GM04503 (cell line): ENCODE measurements at places on chromosomes 5 and 9.

GRCh38 chr9:122392714-122393113 is 21.9 kb downstream of the PTGS1 start:
- no peak for DNase-seq

DNA sequence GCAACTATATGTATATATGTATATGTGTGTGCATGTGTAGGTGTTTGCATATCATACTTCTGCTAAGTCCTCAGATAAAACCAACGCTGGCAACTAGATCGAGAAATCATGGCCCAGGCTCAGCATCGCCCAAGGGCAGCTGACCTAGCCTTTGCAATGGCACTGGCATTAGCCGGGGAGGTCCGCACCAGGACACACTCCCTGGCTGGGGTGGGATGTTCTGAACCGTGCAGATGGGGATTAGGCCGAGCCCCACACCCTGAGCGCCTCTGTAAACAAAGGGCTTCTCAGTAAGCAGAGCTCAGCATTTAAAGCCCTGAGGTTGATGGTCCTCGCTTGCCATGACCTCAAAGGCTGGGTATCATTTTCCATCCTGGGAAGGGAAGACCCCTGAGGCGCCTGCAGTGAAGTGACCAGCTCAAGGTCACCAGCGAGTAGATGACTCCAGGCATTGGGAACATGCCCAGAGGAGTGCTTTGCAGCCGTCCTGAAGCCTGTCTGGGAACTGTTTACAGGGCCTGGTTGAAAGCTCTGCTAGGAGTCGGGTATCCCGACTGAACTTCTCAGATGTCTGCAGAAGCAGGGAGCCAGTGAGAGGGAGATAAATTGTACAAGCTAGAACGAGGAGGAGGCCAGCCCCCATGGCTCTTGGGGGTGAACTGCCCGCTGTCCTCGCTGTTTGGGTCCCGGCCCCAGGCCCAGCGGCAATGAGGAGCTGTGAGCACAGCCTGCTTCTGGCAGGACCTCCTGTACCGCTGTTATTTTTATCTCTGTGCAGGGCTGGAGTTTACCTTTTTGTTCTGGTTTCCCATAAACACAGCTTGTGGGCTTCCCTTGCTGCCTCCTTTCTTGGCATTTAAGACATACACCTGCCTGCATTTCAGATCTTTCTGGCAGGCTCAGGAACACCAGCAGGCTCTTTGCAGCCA is 18.4 kb downstream of the GADD45G start:
- DNase-seq: no peak

DNA sequence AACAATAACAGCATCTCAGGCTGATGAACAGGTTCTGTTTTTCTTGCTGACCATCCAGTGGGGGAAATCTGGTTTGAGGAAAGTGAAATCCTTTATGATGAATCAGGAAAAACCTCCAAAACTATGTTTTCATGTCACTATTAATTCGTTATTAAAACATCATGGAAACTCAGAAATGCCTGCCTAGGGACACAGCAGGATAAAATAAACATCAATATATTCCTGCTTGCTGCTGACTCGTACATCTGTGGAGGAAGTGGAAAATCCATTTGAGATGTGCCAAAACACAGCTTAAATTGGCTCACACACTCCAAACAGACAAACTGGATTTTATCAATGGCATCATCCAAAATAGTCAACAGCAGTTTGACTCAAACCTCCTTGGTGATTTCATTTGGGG is 53.0 kb downstream of the TEK start:
- no peak for DNase-seq

DNA sequence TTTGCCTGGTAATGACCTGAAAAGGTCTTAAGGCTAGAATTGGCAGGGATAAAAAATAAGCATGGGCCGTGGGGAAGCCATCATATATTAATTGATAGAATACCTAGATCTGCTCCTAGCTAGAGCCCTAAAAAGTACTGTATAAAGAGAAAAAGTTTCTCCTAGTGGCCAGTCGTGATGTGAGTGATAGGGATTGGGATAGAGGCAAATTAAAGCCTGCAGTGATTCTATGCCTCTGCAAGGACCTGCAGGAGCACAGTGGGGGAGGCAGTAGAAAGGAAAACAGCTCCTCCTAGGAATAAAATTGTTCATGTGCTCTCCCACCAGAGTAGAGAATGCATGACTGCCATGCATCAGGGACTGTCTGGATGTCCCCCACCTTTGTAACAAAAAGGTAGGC is 56.2 kb upstream of the FTMT start:
- no peak for DNase-seq

DNA sequence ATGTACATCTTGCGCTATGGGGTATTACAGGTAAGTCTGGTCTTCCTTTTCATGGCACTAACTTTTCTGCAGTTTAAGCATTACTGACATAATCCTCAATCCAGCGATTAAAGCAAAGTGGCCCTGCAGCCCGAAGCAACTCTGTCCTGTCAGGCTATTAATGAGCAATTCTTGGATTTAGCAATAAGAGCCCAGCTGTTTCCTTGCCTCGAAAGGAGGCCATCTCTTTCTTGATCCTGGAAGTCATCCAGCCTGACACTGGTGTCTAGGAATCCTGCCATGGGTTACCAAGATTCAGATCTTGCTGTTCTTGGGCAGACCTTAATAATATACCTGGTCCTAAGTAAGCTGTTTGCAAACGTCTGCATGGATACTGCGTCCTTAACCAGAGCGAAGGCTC is 102.0 kb downstream of the RFK start:
- no peak for DNase-seq

DNA sequence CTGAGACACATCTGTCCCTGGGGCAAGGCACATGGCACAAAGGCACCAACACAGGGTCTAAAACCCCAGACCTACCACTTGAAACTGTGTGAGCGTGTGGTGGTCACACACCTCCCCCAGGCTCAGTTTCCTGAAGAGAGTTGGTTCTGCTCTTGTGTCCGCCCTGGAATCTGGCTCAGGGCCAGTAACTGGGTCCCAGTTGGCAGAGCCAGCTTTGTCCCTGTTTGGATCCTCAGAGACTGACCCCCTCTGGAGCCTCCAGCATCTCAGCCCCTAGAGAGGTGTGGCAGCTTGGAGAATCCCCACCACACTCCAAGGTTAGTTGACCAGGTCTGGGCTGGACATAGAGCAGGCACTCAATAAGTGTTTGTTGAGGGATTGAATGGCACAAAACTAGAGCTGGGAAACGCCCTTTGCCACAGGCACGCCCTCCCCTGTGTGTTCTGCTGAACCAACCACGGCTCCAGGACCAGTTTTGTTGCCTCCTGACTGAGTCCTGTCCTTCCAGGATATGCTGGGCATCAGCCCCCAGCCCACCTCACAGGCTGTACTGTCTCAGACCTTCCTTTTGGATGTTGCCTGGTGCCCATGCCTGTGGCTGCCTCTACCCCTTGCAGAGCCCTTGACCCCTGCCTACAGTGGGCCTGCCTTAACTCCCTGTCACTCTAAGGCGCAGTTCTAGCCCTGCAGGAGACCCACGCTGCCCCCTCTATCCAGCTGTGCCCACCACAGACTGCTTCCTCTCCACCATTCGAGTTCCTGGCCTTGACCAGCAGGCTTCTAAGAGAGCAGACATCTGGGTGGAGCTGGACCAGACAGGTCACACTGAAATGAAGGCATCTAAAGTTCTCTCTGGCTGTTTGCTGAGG is 3.8 kb upstream of the PDLIM4 start:
- DNase-seq: no peak

DNA sequence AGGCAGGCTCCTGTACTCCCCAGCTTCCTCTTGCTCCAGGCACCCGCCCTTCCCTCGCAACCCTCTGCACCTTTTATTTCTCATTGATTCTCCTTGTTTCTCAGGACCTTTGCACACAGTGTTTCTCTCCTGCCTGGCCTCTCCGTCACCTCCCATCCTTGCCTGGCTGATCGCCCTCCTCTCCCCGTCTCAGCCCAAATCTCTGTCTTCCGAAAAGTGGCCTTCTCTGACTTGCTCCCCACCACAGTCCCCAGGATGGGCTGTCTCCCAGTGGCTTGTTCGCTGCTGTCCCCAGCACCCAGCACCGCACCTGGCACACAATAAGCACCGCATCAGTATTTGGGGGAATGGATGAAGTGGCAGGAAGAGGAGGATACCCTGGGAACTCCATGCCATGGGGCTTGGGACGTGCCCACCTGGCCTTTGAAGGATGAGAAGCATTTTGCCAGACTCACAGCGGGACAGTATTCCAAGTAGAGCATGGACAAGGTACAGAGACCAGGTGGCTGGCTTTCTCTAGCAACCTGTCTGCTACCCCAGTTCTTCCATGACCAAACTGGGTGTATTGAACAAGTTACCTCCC is 62.5 kb downstream of the LMX1B start:
- no peak for DNase-seq

DNA sequence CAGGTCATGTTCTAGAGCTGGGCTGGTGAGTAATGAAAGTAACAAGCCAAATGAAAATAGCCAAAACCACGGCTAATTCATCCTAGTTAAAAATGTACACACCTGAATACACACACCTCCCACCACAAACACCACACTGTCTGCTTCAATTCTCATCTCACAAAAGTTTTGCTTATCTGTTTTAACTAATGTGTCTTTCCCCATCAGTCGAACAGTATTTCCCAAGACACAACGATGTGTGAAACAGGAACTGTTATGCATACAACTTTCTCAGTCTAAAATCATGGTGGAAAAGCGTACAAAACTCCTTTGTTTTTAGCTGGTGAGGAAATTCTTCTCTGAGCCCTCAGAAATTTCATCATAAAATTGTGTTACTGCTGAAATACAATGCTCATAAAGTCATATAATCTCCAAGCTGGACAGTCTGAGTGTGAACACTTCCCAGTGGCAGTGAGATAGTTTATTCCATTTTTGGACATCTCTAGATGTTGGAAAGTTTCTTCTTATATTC is 242.4 kb downstream of the EFNA5 start:
- DNase-seq: no peak

GRCh38 chr5:2576823-2577222 is 174.7 kb downstream of the IRX2 start:
- DNase-seq: no peak

GRCh38 chr5:167570431-167570830 is 721.0 kb upstream of the WWC1 start:
- DNase-seq: no peak

GRCh38 chr9:128296340-128297220 is 20.5 kb downstream of the SWI5 start:
- no peak for DNase-seq

GRCh38 chr5:80204808-80205614 is 50.8 kb downstream of the SERINC5 start:
- no peak for DNase-seq

DNA sequence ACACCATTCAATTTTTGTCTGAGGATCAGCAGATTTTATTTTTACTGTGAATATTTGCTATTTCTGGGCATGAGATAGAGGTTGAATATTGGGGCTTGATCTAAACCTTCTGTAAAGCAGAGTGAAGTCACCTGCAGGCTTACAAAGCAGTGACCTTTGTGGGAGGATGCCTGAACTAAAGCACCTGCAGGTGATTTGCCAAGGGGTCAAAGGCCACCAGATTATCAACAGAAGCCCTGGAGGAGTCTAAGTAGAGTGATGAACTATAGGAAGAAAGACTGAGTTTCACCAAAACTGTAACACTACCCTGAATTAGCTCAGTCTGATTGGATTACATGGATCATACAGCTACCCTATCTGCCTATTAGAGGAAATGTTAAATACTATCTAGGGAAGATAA is 144.3 kb upstream of the PRLR start:
- DNase-seq: no peak

- DNase-seq: no peak
These were observed 10.4 kb downstream of the FREM1 start for GRCh38 chr9:14899815-14900193.

GRCh38 chr5:157521704-157522029 is 53.9 kb downstream of the ADAM19 start:
- DNase-seq: no peak

DNA sequence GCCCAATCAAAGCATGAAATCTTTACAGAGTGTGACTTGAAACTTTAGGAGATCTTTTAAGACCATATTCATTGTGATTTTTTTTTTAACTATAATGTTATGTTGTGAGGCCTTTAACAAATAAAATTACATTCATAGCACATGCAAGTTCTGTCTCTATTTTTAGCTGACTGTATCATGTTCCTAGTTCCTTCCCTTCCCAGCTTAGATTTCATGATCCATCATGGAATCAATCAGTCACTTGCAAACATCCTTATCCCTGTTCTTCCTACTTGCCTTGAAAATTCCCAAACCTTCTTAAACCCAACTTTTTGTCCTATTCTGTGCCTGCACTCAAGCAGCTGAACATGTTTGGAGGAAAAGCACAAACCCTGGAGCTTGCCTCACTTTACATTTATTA is 141.8 kb downstream of the DMXL1 start:
- DNase-seq: no peak

- DNase-seq: no peak
These were observed 42.3 kb upstream of the CLPTM1L start for GRCh38 chr5:1387059-1387755.

GRCh38 chr9:136283291-136284235 is 20.3 kb downstream of the CCDC187 start:
- DNase-seq: no peak

DNA sequence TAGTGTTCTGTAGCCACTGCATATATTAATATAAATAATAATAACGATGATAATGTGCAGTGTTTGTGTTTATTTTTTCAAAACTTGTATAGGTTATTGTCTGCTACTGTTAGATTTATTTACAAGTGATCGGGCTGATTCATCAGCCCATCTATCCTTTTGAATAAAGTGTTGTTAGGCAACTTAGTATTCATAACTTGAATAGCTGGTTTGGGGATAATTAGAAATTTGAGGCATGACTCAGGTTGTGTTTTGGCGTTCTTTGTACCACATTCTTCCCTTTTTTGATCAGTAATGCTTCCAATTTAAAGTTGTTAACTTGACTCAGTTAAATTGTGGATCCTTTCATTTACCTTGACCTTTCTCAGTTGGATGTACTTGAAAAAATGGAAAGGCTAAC is 69.7 kb downstream of the FOCAD start:
- DNase-seq: peak; percentile 15
